Activated naive CD4-positive, alpha-beta T cell treated with anti-CD3 and anti-CD28 coated beads, Interleukin-2, amount 50 U/mL, for 72 hours (primary cell): ENCODE measurements at places on chromosomes 5 and 9. TPM values are rescaled to one million over a fixed set of nuclear protein-coding genes. Genes with fewer than 3 reads are reported as not detected.

SHB gene
- total RNA-seq = 0.34 TPM

MRPS27 gene
- total RNA-seq = 116 TPM

NEK6 gene
- 5.4 TPM for total RNA-seq

QRFP gene
- not detected for total RNA-seq

ALDOB gene
- total RNA-seq = not detected

AHRR gene
- total RNA-seq = 38.3 TPM

CDKN2B gene
- 0.23 TPM for total RNA-seq

VLDLR gene
- 0.98 TPM for total RNA-seq

WHRN gene
- total RNA-seq = 5.2 TPM

RAD17 gene
- 25.7 TPM for total RNA-seq

PCDH1 gene
- 0.56 TPM for total RNA-seq

SLC46A2 gene
- not detected for total RNA-seq

SOX30 gene
- total RNA-seq = not detected

- DNase-seq = no peak
These were observed 7.9 kb downstream of the PPP1R26 start for GRCh38 chr9:135487281-135488012.

GRCh38 chr5:59922220-59922619, 28.7 kb upstream of the PDE4D start:
- no peak for DNase-seq

GRCh38 chr9:71977003-71977402, 65.6 kb downstream of the C9orf85 start:
- DNase-seq = no peak

GRCh38 chr5:134464988-134465815, 53.5 kb upstream of the CDKN2AIPNL start:
- DNase-seq = peak; percentile 31

DNA sequence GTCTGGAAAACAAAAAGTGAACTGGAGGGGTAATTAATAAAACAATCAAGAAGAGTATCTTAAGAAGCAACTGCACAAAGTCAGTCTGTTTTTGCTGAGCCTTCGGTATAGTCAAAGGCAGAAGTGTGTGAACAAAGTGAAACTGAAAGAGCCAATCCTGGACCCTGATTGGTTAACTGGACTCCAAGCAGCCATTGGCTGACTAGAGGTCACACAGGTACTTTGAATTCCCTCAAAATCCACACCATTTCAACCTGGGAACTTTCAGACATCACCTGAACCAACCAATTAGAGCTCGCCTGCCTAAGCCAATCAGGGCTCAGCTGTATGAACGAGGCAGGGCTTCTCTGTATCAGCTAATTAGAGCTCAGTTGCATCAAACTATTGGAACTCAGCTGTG, 286.7 kb downstream of the TLE4 start:
- DNase-seq = no peak

DNA sequence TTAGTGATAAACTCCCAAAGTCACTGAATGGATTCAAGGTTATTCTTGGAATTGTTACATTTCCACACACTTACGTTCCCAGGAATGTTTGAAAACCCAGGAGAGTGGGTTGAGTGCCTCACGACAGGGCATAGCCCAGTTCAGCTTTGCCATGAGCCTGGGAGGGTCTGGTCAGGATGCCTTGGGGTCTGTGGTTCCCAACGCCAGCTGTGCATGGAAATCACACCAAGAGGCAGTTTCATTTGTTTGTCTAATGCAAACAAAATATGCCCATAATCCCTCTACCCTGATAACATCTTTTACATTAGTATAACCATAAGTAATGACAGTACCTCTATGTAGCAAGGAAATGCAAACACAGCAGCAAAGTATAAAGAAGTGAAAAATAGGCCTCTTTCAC, 25.3 kb upstream of the MSX2 start:
- DNase-seq = no peak

DNA sequence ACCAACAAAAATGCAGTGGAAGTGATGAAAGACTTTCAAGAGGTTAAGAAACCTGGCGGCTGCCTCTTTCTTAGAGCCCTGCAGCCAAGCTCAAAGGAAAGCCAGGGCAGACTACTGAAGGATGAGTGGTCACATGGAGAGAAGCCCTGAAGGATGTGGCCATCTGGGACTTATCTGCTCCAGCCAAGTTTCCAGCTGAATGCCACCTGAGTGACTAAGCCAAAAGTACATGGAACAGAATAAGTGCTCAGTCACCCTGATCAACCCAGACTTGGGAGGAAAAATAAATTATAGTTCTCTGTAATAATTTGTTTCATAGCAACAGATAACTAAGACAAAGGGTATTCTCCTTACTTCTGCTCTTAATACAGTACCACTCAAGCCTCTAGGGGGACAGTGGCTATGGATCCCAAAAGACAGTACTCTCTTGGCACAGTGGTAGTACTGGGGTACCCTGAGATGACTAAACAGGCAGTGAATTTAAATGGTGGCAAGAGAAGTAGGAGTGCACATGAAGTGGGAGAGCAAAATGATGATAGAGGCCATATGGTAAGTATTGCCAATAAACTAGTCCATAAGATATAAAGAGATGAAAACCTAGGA, 182.3 kb downstream of the ELAVL2 start:
- DNase-seq = no peak

DNA sequence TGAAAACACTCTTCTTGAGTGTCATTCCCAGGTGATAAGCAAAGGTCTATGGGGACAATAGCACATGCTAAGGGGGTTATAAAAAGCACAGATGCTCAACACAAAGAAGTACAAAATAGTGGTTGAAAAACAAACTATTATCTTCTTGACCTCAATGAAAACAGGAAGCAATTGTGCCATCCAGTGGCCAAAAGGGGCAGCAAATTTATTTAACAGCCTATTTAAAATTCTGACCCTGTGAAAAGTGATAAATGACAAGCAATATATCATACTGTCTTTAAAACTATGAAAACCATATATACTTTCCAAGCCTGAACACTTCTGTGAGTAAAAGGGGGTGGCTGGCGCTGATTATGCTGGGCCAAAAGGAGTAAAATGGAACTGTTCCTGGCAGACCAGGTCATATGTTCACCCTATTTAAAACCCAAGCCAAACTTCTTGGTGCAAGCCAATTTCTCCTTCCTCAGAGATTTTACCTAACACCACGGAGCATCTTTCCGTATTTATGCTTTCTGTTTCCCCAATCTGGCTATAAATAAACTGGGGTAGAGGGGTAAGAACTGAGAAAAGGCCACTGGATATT, 29.7 kb downstream of the TEX10 start:
- no peak for DNase-seq

DNA sequence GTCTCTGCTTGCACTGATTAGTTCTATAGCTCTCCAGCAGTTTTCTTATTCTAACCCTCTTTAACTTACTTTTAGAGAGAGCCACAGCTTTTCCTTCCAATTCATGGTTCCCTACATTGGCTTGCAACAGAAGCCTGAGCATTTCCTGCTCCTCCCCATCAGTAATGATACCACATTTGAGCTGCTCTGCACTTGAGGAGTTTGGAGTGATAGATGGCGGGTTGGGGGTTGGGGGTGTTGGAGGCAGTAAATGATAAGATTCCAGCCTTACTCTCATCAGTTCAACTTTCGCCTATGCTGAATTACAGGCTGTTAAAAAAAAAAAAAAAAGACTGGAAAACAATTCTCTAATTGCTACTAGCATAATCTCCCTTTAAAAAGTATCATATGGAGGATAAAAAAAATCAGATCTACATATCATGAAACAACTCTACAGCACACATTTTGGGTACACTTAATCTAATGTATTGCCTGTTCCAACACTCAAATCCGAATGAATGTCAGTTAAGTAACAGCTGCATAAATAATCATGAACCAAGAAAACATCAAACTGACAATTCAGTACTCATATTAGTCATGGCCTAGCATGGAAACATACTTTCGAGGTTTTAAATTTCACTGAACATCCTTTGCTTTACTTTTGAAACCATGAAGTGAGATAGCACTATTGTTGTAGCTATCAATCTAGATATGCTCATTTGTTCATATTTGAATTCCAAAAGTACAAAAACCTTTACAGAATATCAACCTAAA, 224.7 kb downstream of the NFIB start:
- DNase-seq = no peak

- no peak for DNase-seq
These were observed 1.5 kb upstream of the B4GALT7 start for GRCh38 chr5:177598477-177598876.

DNA sequence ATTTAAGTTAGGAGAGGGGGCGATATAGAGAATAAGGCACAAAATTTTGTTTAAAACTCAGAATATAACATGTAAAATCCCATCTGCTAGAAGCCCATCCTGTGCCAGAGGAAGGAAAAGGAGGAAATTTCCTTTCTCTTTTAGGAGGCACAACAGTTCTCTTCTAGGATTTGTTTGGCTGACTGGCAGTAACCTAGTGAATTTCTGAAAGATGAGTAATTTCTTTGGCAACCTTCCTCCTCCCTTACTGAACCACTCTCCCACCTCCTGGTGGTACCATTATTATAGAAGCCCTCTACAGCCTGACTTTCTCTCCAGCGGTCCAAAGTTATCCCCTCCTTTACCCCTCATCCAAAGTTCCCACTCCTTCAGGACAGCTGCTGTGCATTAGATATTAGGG, 18.3 kb downstream of the MOCS2 start:
- no peak for DNase-seq

GRCh38 chr5:132256086-132256782, 1.3 kb upstream of the PDLIM4 start:
- DNase-seq = no peak

DNA sequence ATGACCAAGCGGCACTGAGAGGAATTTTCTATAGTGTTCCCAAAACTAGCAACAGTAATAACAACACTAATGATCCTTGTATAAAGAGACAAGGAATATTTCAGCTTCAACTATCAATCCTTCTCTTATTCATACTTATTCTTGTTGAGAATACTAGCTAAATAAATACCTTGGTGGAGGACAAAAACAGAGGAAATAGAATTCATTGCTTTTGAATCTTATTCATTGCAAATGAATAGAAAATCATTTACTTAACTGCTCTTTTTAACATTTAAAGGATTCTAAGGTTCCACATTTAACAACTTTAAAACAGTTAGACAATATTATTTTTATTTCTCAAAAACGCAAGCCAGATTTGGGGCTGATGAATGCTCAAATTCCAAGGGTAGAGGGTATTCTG, 22.4 kb downstream of the SKIC3 start:
- no peak for DNase-seq

DNA sequence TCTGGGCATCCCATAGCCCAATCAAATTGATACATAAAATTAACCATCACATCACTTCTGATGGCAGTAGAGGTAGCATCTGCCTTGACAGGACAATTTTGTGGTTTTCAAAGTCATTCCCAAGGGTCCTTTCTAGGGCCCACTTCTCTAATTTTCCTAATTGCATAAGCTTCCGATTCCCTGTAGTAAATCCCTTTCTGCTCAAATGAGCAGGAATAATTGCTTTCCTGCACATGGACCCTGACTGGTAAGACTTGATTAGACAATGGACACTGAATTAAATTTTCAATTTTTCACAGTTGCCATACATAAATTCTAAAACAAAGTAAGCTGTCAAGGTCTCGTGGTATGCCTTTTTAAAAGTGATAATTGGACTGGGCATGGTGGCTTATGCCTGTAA, 22.0 kb upstream of the IL17B start:
- no peak for DNase-seq

DNA sequence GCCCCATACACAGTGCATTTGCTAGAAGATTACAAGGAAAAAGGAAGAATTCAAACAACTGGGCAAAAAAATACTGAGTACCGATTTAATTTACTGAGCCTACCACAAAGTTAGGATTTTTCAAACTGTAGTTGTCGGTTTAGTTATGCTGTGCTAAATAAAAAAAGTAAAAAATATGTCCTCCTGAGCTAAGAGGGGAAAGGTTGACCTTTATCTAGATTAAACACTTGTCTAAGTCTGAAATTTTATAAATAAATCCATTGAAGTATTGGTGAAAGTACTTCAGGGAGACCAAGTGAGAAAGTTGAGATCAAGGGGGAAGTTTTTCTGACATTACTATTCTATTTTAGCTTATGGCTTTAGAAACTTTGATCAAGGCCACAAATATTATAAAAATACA, 19.1 kb upstream of the DAB2 start:
- DNase-seq = no peak

DNA sequence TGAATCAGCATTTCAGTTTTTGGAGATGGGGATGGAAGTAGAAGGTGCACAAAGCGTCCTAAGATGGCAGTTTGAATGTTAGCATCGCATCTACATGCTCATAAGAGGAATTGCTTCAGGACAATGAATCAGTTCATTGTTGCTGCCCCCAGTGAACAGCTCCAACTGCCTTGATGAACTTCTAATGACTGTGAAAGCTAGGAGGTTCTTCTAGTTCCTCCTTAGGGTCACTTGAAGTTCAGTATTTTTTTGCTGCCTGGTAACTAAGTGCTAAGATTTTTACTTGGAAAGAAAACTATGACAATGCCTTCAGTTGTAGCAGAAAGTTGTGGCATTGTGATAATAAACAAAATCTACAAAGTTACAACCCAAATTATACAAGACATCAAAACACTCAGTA, 271.6 kb downstream of the RAB3C start:
- no peak for DNase-seq

- DNase-seq = no peak
These were observed 54.4 kb upstream of the ASS1 start for GRCh38 chr9:130390390-130390789.
